ENCODE measurements at places on chromosomes 7 and 10.

DNA sequence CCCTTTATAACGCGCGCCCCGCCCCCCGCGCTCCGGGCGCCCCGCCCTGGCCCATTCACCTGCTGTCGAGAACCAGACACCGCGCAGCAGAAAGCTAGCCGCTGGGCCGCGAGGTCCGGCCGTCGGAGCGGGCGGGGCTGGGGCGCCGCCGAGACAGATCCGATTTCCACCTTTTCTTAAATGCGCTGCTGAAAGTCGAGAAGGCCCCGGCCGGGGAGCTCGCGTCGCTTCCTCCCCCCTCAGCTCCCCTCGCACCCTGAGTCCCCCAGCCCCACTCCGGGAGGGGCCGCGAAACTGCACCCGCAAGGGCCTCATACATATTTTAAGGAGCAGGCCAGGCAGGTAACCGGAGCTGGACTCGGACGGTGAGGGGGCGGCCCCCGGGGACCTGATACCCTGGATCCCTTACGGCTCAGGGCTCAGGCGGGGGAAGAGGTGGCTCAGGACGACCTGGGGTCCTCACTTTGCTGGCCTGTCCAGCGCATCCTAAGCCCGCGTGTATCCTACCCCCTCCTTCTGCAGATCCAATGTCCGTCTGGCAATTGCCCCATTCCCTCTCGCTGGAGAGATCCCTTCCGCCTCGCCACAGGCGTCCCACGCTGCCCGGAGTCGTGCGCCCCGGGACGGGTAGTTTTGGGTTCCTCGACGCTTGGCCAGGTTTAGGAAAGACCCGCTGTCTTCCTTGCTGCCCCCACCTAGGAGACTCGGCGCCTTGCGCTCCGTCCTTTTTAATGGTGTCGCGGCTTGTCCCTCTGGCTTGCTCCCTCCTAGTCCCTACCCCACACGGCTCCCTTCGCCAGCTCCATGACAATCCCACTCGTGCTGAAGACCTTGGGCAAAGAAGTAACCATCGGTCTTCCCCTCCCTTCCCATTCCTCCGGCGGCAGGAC lies 170.6 kb downstream of the UBE2H start:
- no peak for DNase-seq

DNA sequence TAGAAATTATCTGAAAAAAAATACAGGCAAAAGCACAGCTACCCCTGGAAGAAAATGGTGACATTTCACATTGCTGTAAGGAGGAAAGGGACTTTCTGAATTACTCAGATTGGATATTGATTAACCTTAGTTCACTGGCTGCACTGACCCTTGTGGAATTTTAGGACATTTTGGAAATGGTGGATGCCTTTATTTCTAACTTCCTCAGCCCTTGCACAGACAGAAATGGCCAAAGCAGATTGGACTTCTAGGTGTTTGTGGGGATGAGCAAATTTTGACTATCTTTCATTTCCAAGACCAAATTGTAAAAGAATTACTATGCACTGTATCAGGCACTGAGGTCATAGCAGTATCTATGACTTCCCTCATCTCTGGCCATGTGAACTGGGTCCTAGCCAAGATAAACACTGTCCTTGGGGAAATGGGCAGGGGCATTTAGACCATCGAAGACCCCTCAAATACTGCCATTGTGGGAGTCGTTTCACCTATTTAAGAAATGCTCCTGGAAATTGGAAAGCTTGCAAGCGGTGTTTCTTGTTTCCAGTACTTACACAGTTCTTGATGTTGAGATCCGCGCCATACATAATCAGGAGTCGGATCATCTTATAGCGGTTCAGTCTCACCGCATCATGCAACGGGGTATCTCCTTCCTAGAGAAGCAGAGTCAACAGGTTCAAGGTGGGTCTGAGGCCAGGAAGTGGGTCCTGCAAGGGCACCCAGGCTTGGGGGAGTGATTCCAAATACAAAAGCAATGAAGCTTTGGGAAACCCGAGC lies 5.7 kb downstream of the ANKRD1 start:
- DNase-seq = no peak

DNA sequence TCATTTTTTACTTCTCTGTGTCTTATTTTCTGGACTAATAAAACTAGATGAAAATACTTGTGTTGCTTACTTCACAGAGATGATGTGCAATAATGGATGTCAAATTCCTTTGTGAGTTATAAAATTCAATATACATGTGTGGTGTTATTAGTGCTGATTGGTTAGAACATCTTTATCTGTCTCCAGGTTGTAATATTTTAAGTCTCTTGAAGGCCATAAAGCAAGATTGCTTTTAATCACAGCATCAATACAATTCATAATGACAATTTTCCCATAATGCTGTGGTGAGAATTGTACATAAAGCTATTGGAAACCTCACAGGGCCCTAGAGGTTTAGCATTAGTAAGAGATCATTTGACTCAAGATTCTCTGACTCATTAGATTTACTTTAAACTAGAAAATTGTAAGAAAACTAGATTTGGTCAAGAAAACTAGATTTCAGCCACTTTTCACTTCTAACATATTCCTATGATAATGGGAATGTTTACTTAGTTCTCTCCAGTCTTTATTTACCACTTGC lies 963.7 kb downstream of the REEP3 start:
- no peak for DNase-seq

- no peak for DNase-seq
Measured at GRCh38 chr10:7470371-7470770, 59.5 kb upstream of the SFMBT2 start.

- no peak for DNase-seq
Measured at GRCh38 chr10:125411724-125412123, 251.4 kb upstream of the CTBP2 start.

- DNase-seq = no peak
Measured at GRCh38 chr10:111035542-111035941, 41.3 kb upstream of the ADRA2A start.

- no peak for DNase-seq
Measured at GRCh38 chr7:155800741-155801267, 11.5 kb downstream of the SHH start.

- DNase-seq = no peak
Measured at GRCh38 chr10:12701696-12702095, 299.8 kb downstream of the CCDC3 start.

DNA sequence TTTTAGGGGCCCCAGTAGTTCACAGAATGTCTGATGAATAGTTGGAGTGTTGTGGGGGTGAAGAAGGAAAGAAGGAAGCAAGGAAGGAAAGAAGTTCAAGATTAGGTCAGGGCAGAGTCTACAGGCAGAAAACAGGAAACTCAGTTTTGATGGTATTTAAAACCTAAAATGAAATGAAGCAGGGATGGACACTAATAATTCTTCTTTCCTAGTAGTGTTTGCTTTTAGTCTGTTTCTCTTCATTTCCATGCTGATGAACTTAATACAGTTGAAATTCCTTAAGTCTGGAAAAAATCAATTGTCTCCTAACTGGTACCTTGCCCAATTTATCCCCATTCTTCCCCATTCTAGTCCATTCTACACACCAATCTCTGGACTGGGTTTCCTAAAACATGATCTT lies 59.0 kb upstream of the GSAP start:
- no peak for DNase-seq

DNA sequence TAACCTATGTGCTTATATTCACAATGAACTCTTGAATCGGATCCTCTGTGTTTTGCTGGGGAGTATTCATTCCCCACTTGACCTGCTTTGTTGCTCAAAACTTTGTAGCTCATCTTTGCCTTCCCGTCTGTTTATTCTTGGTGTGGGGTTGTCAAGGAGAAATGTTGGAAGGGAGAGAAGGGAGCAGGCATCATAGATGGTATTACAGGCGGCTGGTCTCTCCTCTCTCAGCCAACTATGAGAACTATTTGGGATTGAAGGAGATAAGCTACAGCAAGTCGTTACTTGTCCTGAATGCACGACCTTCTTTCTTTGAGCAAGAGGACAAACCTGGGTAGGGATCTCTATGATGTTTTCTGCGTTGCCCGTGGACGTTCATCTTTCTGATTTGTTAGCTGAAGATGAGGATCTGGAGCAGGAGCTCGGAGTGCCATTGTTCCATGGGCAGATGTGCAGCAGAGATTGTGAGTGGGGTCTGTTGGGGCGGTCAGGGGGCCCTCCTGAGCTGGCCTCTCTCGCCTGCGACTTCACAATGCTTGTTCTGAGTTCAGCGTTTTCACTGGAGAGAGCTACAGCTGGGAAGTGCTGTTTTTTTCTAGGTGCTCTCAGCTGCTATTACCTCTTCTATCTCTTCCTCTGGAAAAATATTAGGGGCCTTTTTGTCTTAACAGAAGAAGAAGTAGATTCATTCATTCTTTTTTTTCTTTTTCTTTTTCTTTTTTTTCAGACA lies 126.9 kb upstream of the KLF6 start:
- DNase-seq = no peak

- DNase-seq = no peak
Measured at GRCh38 chr7:105285118-105285874, 103.4 kb downstream of the SRPK2 start.

- no peak for DNase-seq
Measured at GRCh38 chr7:12296051-12296570, 85.0 kb downstream of the TMEM106B start.

GRCh38 chr10:69895759-69896158 lies 94.1 kb downstream of the COL13A1 start:
- no peak for DNase-seq

- no peak for DNase-seq
Measured at GRCh38 chr7:74495112-74496086, 41.7 kb downstream of the GTF2IRD1 start.

DNA sequence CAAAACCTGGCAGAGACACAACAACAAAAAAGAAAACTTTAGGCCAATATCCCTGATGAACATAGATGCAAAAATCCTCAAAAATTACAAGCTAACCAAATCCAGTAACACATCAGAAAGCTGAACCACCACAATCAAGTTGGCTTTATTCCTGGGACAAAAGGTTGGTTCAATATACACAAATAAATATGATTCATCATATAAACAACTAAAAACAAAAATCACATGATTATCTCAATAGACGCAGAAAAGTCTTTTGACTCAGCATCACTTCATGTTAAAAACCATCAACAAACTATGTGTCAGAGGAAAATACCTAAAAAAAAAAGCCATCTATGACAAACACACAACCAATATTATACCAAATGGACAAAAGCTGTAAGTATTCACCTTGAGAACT lies 283.5 kb downstream of the THSD7A start:
- no peak for DNase-seq

DNA sequence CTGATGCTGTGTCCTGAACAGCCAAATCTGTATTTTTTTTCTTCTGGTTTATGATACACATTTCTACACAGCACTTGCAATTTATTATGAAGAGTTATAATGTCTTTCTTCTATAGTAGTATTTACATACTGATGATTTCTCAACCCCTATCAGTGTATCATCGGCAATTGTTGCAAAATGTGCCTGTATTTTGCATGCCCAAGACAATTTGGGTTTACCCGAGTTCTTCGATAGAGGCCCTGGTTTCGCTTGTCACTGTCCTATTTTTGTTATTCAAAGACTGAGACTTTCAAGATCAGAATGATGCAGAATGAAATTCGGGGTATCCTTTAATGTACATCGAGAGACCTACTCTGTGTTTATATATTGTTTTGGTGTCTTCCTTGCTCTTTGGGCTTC lies 184.5 kb upstream of the PRSS58 start:
- no peak for DNase-seq

DNA sequence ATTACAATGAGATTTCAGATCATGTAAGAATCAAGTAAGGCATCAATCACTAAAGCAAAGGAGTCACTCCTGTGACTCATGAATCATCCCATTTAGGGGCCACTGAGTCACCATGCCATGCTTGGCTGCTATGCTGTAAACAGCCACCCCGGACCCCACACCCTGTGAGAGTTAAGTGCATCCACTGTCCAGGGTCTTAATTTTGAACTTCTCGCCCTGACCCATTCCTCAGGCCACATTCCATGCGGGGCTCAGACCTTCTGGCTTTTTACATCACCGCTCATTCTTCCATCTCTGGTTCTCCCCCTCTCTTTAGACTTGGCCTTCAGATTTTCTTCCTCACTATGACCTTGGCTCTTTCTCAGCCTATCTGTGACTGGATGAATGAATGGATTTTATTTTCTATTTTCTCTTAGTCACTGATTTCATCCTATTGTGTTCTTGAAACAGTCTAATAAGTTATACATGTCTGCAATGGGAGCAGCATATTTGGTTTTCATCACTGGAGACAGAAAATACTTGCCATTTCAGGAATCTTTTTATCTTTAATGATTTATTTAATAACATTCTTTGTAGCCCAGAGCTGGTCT lies 239.6 kb downstream of the SKIDA1 start:
- DNase-seq = no peak

DNA sequence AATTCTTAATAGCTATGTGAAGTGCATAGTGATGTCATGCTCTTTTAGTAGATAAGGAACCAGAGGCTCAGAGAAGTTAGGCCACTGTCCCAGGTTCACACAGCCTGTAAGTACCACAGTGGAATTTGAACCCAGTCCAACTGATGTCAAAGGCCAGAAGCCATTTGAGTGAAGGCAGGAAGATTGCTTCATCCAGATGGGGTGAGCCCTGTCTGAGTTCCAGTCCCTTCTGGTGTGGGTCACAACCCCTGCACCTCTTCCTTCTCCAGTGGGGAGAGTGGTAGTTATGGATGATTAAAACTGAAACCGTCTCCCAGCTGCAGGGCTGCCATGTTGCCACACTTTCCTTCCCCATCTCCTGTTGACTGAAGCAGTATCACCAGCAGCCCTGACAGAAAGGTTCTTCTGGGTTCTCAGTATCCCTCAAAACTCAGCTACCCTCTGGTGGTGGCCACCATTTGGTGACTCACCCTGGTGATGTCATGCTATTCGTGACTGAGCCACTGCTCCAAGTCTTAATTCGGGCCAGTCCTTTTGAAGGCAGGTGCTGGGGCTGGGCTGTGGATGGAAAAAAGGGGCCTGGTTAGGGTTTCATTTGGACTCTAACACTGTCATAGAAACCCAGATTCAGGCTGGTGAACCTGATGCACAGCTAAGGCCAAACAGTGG lies 1.5 kb upstream of the C10orf95 start:
- DNase-seq = no peak

- no peak for DNase-seq
Measured at GRCh38 chr10:61140765-61141392, 196.9 kb upstream of the RHOBTB1 start.

DNA sequence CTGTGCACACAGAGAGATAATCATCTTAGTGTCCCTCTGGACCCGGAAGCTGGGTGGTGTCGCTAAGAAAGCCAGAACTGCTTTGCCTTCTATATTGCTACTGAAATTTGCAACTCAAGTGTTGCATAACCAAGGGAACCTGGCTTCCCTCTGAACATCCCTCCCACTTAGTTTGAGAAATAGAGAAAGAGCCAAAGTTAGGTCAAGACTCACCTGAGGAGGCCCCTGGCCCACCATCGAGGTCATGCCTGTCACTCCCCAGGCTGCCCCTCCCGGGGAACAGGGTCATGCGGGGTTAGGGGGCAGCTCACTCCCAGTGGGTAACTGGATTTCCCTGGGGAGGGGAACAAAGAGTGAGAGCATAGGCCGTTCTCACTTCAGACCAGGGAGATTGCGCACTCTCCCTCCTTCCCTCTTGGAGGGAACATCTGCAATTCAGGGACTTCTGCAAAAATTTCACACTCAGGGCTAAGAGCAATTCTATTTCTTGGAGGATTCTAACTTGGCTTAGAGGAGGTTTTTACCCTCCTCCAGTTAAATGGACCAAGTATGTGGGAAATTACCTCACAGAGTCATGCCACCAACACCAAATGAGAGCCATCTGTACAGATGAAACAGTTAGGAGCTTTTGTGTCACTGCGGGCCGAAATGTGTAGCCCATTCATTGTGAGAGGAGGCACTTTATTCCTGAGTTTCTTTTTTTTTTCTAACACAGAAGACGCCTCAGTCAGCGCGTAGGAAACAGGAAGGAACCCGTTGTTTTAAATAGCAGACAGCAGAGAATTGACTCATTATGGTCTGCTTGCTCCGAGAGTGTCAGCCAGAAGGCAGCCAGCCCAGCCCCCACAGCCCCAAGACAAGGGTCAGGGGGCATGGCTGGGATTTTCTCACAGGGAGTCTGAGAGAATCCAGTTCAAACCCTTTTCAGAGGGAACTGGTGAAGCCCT lies 221.3 kb downstream of the ARHGAP12 start:
- peak; percentile 13 for DNase-seq
